ENCODE measurements at places on chromosomes 5 and 9. TPM values are rescaled to one million over a fixed set of nuclear protein-coding genes. Genes with fewer than 3 reads are reported as not detected.

DNA sequence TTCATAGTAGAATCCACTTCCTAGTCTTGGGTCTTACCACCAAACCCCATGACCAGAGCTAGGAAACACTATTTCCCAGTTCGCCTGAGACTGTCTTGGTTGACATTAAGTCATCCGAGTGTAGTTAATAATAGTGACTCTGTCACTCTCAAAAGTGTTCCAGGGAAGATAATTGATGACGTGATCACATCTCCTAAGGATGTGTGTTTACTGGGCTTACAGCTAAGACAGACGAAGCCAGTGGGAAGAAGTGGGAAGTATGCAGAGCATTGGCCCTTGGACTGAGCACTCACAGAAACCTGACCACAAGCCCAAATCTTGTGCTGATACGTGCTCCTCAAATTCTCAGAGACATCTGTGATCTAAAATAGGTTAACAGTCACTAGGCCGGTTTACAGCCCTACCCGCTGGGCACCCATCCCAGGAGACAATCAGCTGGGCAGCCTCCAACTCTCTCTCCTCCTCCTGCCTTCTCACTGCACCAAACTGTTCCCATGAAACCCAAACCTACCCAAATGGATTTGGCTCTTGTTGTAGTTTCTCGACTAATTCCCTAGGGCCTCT is 316.6 kb downstream of the TLE1 start:
- no peaks in the 10 kb centered on the region for H3K27me3 ChIP-seq
- peak overlapping the region; percentile 87 for H3K27ac ChIP-seq
- peaks cover 15% of the 10 kb centered on the region for H3K4me1 ChIP-seq
- H3K36me3 ChIP-seq = peaks cover 3% of the 10 kb centered on the region
- no peak overlapping the region for H3K4me3 ChIP-seq

DNA sequence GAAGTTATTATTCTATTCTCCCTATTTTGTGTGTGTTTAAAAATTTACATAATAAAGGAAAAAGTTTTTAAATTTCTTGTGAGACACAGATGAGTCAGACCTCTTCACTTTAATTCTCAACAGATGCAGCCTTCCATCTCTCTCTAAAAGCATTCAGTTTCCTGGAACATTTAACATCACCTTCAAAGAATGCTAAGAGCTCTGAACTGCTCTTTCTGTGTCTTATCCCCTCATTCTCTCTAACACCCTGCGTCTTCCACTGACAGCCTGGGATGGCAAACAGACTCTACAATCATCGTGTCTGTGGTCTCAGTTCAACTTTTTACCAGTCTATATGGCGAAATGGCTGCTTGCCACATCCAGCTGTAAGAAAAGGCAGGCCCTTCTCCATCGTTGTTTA is 173.0 kb downstream of the HINT1 start:
- H3K27ac ChIP-seq = no peak overlapping the region
- H3K36me3 ChIP-seq = no peaks in the 10 kb centered on the region
- H3K4me3 ChIP-seq = no peak overlapping the region

DNA sequence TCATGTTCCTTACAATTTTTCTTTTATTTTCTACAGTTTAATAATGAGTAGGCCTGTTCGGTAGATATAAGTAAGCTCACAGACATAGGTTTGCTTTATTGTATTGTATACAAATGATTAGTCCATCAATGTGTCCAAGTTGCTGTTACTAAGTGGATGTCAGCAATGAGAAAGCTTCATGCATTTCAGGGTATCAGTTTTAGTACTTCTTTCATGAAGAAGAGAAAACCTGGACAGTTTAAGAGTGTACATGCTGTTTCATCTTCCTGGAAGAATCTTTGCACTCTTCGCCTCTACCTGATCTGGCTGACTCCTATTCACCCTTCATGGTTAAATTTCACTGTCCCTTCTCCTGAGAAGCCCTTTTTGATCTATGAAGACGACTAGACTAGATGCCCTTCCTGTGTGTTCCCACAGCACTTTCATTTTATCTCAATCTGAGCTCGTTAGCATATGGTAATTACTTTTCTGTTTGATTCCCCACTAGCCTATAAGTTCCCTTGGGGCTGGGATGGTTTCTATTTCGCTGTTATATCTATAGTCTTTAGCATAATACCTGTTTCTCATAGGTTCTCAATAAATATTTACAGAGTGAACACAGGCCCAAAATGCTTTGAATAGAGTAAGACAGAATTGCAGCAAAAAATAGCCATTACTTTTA is 70.7 kb downstream of the CETN3 start:
- no peak for DNase-seq
- no peak overlapping the region for H3K4me3 ChIP-seq
- H3K36me3 ChIP-seq = no peaks in the 10 kb centered on the region
- no peaks in the 10 kb centered on the region for H3K27me3 ChIP-seq

- H3K27ac ChIP-seq = no peak overlapping the region
- no peak overlapping the region for H3K4me3 ChIP-seq
- DNase-seq = no peak
- H3K27me3 ChIP-seq = no peaks in the 10 kb centered on the region
These were observed 13.3 kb downstream of the SLC25A46 start for GRCh38 chr5:110751902-110752762.

DNA sequence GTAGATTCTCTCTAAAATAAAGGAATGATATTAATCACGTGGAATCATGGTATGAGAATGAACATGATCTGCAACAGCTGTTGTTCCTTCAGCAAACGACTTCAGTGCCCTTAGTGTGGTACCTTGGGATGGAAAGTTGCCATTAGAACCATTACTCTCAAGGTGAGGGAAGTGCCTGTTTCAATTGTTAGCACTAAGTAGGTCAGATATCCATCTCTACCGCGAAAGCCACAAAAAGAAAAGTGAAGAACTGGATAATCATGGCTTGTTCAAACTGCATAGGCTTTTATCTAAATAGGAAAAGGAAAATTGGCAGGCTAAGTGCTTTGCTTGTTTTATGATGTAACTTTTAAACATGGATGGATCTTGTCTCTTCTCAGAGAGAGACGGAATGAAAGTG is 380.7 kb downstream of the MRPS30 start:
- no peak for DNase-seq
- no peaks in the 10 kb centered on the region for H3K36me3 ChIP-seq
- no peaks in the 10 kb centered on the region for H3K27me3 ChIP-seq
- H3K4me1 ChIP-seq = no peaks in the 10 kb centered on the region
- H3K27ac ChIP-seq = no peak overlapping the region

- DNase-seq = no peak
- no peaks in the 10 kb centered on the region for H3K36me3 ChIP-seq
- H3K4me3 ChIP-seq = no peak overlapping the region
- H3K27me3 ChIP-seq = no peaks in the 10 kb centered on the region
- H3K4me1 ChIP-seq = no peaks in the 10 kb centered on the region
These were observed 1030.5 kb downstream of the TLE4 start for GRCh38 chr9:80602291-80602690.

SNX30 gene
- 1.4 TPM for polyA plus RNA-seq

GRCh38 chr5:106660681-106661080 is 1010.1 kb downstream of the EFNA5 start:
- no peaks in the 10 kb centered on the region for H3K27me3 ChIP-seq
- no peak overlapping the region for H3K4me3 ChIP-seq
- H3K27ac ChIP-seq = no peak overlapping the region
- H3K4me1 ChIP-seq = no peaks in the 10 kb centered on the region
- no peaks in the 10 kb centered on the region for H3K36me3 ChIP-seq
- no peak for DNase-seq

SREK1 gene
- polyA plus RNA-seq = 13.4 TPM

- peaks cover 14% of the 10 kb centered on the region for H3K27me3 ChIP-seq
- H3K27ac ChIP-seq = no peak overlapping the region
- H3K4me1 ChIP-seq = peaks cover 16% of the 10 kb centered on the region
- peak overlapping the region; percentile 52 for H3K4me3 ChIP-seq
These were observed 1.6 kb downstream of the FSTL4 start for GRCh38 chr5:133610489-133611356.

AQP7 gene
- polyA plus RNA-seq = 8.6 TPM

DNA sequence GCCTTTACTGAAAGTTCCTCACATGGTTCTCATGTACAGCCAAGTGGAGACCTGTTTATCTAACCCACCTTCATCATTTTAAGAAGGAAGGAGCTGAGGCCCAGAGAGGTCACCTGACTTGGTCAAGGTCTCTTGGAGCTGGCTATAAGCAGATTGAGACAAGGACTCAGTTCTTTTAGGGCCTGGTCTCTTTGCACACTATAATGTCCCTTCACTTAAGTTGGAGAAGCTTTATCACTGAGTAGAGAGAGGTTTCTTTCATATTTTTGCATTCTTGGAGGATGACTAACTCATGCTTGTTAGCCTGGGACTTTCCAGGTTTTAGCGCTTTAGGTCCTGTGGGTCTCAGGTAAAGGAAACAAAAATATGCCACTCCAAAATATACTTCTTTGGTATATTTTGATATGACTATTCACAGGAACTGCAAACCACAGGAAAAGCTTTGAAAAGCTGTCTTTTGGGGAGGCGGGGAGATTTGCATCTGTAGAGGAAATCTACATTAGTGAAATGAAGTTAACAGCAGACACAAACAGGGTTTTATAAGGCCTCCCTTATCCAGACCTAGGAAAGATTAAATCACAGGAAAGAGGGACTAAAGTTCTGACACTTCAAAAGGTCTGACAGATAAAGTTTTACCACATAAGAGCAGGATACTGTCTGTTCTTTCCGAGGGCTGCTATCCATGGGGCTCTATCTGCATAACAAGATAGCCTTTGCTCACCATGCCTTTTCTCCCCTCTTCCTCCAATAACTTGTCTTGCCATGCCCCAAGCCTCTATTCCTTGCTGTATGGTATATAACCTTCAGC is 95.8 kb upstream of the ANKRD55 start:
- no peaks in the 10 kb centered on the region for H3K36me3 ChIP-seq
- no peak overlapping the region for H3K4me3 ChIP-seq
- no peak overlapping the region for H3K27ac ChIP-seq
- no peaks in the 10 kb centered on the region for H3K27me3 ChIP-seq
- no peak for DNase-seq

- no peak overlapping the region for H3K4me3 ChIP-seq
- no peak for DNase-seq
- H3K27ac ChIP-seq = no peak overlapping the region
- H3K36me3 ChIP-seq = no peaks in the 10 kb centered on the region
- no peaks in the 10 kb centered on the region for H3K27me3 ChIP-seq
These were observed 59.8 kb downstream of the LPAR1 start for GRCh38 chr9:110978516-110978915.

DNA sequence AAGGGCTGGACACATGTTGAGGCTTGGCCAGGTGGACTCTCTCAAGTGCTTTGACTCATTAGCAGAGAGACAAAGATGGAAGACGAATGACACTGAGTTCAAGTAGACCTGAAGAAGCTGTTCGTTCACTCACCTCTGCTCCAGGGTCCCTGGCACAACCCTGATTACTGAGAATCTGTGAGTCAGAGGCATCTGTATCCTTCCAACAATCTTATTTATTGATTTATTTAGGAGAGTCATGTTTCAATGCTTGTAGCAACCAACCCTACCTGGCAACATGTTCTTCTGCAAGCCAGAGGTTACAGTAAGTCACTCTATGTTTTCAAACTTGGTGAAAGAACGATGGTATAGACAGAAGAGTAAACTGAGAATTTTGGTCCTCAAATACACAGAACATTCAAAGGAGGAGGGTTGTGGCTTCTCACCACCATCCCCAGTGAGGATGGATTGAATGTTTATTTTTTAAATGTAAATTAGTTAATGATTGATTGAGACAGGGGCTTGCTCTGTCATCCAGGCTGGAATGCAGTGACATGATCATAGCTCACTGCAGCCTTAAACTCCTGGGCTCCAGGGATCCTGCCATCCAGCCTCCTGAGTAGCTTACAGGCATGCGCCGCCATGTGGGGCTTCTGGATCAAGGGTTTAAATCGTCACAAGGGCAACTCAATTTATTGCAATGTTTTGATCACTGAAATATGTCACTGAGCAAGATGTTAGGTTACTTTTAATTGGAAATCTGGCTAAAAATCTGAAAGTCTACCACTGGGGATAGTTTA is 55.7 kb upstream of the CARTPT start:
- no peak overlapping the region for H3K27ac ChIP-seq
- no peaks in the 10 kb centered on the region for H3K27me3 ChIP-seq
- H3K36me3 ChIP-seq = no peaks in the 10 kb centered on the region
- H3K4me3 ChIP-seq = no peak overlapping the region
- H3K4me1 ChIP-seq = no peaks in the 10 kb centered on the region

SPATA31A3 gene
- not detected for polyA plus RNA-seq

STPG3 gene
- polyA plus RNA-seq = not detected

DNA sequence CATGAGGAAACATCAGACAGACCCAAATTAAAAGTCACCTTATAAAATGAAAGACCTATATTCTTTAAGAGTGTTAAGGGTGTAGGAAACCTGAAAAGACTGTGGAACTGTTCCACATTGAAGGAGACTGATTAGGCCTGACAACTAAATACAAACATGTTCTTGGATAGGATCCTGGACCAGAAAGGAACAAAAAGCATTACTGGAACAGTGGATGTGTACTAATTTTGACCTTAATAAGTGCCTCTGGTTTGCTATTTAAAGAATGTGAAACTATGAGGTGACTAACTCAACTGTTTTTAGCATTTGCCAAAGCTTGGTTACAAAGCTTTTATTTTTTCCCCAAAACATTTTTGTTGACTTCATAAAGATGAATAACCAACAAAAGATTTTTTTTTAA is 340.6 kb downstream of the CAAP1 start:
- H3K4me1 ChIP-seq = no peaks in the 10 kb centered on the region
- H3K4me3 ChIP-seq = no peak overlapping the region
- no peak overlapping the region for H3K27ac ChIP-seq
- no peaks in the 10 kb centered on the region for H3K36me3 ChIP-seq

- H3K27ac ChIP-seq = no peak overlapping the region
- peaks cover 14% of the 10 kb centered on the region for H3K27me3 ChIP-seq
- no peak overlapping the region for H3K4me3 ChIP-seq
- peaks cover 10% of the 10 kb centered on the region for H3K4me1 ChIP-seq
- no peak for DNase-seq
These were observed 157.3 kb upstream of the DAPK1 start for GRCh38 chr9:87340391-87340790.

GRCh38 chr9:99579964-99580363 is 241.7 kb upstream of the NR4A3 start:
- H3K4me1 ChIP-seq = no peaks in the 10 kb centered on the region
- H3K27ac ChIP-seq = no peak overlapping the region
- no peak overlapping the region for H3K4me3 ChIP-seq
- no peaks in the 10 kb centered on the region for H3K36me3 ChIP-seq
